Inflammatory macrophage (primary cell): ENCODE measurements at places on chromosomes 3 and 15.

DNA sequence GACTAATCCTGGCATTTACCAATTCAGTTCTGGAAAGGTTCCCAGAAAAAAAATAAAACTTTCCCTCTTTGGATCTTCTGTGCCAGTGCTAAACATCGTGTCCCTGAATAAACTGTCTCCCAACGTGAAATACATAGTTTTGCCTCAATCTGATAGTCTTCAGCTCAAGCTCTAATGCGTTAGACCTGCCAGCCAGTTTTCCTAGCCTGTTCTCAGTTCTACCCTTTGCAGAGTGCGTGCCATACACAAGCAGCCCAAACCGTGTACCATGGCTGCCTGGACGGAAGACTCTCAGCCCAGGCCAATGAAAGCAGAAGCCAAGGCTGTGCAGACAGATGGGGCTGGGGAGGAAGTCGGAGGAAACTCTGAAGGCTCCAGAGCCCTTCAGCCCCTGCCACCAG, 11.4 kb upstream of the OCA2 start:
- no peak for DNase-seq

- DNase-seq, result no peak
Observed at GRCh38 chr15:50192926-50193620, 11.1 kb downstream of the SLC27A2 start.

DNA sequence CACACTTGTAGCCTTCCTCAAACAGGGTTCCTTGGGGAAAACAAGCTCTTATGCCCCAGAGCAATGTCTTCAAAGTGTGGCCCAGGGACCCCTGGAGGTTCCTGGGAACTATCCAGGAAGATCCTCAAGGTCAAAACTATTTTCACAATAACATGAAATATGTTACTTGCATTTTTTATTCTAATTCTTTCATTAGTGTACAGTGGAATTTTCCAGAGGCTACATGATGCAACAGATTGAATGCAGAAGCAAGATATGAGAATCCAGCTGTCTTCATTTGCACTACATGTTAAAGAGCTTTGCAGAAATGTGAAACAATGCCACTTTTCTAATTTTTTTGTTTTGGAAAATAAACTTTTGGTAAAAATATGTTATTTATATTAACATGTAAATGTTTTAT, 190.9 kb downstream of the SLC9A9 start:
- DNase-seq, result no peak

DNA sequence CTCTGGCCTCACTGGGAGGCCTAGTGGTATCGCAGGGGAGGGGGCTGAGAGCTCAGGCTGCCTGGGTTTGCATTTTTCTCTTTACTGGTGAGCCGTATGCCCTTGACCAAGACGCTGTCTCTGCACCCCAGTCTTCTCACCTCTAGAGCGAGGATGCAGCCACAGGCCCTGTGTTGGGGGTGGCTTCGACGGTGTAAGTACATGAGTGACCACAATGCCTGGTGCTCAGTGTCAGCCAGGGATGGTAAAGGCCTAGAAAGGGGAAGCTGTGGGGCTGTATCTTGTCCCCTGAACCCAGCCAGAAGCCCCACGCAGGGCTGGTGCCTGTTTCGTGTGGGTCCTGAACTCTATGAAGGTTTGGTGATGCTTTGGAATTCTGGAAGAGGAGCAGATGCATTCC, 19.8 kb downstream of the SYNM start:
- DNase-seq, result no peak

DNA sequence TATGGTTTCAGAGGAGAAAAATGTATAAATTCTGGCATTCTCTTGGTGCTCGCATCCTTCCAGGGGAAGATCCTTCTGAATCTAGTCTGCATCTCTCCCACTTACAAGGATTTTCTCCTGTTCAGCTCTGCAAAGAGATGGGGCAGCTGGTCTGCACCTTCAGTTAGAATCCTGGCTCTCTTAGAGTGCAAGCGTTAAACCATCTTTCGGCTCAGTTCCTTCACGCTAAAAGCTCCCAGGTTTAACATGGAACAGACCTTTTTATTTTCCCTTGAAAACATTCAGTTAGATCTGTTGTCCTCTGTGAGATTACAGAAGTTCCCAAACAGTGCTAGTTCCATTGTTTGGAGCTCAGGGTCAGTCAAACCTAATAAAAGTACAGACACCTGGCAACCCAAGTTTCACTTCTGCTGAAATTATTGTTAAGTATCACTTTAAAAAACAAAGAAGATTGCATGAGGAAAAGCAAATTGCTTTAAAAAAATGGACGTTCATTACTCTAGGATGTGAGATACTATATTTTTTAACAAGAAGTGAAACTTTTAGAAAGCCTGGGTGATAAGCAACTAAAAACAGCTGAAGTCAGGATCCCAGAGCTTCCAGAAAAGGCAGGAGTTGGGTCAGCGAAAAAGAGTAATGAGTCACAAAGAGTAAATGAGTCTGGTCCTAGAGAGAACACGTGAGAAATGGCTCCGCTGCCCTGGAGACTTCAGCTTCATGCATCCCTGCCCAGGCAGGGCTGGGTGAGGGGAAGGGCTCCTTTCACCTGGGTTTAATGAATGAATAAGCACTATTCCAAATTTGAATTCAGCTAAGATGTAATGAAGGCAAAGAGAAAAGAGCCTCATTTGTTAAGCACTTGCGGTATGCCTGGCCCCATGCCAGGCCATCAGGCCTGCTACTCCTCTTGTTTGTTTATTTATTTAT, 63.3 kb downstream of the ABTB1 start:
- peak; percentile 72 for DNase-seq

DNA sequence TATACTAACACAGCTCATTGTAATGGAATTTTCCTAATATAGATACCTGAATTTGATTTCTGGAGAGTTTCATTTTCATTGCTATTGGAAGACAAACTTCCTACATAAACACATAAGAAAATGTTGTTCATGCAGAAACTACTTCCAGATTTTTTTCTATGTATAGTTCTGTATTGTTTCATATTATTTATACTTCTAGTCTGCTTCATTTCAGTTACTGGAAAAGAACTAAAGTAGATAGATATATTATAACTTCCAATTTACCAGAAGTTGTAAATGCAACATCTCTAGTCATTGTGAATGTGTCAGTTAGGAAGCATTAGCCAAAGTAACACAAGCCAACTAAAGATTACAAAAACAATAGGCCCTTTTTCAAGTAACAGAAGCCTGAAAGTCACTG, 147.3 kb upstream of the ZNF385D start:
- no peak for DNase-seq

DNA sequence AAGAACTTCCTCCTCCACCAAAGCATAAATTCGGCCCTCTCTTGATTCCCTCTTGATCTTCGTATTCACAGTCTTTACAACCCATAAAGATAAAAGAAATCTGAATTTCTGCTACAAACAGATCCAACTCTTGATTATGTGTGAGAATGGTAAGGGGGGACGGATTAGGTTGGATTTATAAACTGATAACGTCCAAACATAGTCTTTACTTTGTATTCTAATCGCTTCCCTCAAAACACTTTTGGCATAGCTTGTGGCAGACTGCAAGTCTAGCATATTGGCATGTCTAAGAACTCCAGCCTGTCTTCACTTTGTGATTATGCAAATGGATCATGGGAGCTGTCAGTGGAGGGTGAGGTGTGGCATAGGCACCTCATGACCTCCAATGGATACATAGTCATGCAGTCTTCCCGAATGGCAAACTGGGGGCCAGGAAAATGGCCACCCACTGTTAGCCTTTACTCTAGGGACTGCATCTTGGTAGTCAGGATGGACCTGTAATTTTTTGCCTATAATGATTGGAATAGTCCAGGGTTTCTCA, 24.3 kb upstream of the GPR171 start:
- DNase-seq, result peak; percentile 32

GRCh38 chr3:144775551-144775950, 803.9 kb downstream of the DIPK2A start:
- DNase-seq, result no peak

GRCh38 chr3:45313743-45314403, 74.5 kb upstream of the LARS2 start:
- DNase-seq, result no peak
